ENCODE measurements at places on chromosomes 2 and 18.

DNA sequence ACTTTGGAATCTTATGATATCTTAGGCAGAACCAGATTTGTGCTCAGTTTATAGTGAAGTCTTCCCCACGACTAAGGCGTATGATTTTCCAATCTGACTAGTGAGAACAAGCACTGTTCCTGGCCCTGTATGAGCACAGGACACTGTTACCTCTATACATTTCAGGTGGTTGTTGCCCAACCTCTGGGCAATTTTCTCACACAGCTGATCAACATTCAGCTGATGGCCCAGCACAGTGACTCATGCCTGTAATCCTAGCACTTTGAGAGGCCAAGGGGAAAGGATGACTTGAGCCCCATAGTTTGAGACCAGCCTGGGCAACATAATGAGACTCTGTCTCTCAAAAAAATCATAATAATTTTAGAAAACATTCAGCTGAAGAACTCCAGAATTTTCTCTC, 119.5 kb downstream of the ASXL3 start:
- DNase-seq: no peak

DNA sequence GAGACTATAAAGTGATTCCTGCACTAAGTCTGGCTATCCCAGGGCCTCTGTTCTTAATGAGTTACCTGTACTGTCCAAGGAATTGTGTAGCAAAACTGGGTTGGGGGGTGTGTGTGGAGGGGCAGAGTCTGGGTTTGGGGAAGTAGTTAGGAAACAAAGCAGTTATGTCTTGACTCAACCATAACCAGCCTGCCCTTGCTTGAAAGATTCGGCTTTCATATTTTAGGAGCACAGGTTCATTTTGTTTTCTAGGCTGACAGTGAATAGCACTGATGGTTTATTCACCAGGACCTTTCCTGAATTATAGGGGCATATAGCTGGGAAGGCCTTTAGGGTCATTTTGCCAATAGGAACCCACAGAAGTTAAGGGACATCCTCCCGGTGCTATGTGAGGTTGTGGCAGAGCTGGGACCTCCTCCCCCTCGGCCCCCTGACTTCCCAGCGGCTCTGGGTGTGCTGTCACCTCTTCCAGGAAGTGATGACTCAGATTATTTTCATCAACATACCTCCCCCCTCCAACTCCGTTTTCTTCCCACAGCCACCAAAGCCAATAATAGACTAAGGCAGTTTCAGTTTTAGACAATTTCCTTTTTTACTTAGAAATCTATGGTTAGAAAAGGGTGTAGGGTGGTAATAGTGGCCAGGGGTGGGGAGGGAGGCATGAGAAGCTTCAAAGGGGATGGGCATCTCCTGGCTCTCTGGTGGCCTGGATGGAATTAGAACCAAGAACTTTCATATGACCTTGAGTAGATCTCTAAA, 44.8 kb downstream of the SETBP1 start:
- DNase-seq: no peak

GRCh38 chr2:176138526-176138922, 9.0 kb downstream of the HOXD8 start:
- DNase-seq: no peak

DNA sequence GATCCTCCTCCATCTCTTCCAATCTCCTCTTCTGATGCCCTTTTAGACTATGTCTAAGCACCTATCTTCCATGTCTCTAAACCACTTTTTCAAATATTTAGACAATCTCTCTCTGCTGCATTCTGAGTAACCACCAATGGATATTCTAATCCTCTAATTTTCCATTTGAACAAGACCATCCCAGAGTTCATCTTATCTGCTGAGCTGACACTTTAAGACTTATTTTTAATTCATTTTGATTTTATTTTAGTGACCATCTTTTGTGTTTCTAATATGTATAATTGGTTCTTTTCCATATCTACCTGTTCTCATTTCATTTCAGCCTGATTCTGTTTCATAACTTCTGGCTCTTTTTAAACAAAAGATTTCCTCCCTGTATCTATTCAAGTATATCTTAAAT, 369.9 kb downstream of the CLIP4 start:
- no peak for DNase-seq

DNA sequence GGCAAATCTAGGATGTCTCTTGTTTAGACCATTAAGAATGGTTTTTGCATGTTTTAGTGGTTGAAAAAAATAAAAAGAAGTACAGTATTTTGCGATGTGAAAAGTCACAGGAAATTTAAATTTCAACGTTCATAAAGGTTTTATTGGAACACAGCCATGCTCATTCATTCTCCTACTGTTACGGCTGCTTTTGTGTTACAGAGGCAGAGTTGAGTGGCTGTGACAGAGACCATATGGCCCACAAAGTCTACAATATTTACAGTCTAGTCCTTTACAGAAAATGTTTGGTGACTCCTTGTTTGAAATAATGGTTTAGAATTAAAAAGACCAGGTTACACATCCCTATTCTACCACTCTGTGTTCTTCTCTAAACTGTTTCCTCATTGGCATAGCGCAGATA, 48.1 kb downstream of the MYOM1 start:
- no peak for DNase-seq

- peak; percentile 19 for DNase-seq
These were observed 76.4 kb upstream of the ZEB2 start for GRCh38 chr2:144596073-144596871.

DNA sequence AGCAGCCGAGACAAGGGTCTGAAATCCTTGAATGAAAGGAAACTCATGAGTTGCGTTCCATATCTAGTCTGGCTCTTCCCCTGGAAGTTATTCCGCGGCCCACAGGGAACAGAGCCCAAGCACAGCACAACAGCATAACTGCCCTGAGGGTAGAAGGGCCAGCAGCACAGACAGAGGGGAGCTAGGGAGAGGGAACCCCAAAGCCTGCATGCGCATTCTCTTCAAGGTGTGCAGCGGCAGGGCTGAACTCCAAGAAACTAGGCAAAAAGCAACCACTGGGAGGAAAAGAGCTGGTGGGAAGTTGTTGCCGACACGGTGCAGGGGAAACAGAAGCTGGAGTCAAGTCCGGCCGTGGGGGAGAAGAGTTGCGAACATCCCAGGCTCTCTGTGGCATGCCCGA, 11.8 kb downstream of the GPR148 start:
- no peak for DNase-seq

GRCh38 chr2:37283207-37283606, 41.4 kb downstream of the PRKD3 start:
- no peak for DNase-seq

GRCh38 chr2:106960683-106961161, 74.8 kb upstream of the ST6GAL2 start:
- no peak for DNase-seq

DNA sequence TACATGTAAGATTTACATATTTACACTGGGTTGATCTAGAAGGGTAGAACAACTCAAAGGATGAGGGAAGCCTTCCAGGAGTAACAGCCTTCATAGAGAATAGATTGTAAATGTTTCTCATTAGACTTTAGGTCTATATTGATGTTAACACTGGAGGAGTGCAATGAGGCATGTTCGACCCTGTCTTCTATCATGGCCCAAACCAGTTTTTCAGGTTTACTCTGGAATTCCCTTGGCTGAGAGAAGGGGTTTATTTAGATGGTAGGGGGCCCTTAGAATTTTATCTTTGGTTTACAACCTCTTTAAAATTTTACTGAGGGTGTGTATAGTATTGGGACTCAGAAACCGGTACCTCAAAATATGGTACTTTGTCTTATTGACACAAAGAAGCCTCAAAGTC, 634.9 kb upstream of the PIK3C3 start:
- no peak for DNase-seq

GRCh38 chr2:68766376-68766845, 31.8 kb downstream of the ARHGAP25 start:
- no peak for DNase-seq

- DNase-seq: no peak
These were observed 34.5 kb downstream of the INSIG2 start for GRCh38 chr2:118122594-118123281.

GRCh38 chr2:64704996-64705395, 51.3 kb upstream of the SERTAD2 start:
- DNase-seq: no peak

DNA sequence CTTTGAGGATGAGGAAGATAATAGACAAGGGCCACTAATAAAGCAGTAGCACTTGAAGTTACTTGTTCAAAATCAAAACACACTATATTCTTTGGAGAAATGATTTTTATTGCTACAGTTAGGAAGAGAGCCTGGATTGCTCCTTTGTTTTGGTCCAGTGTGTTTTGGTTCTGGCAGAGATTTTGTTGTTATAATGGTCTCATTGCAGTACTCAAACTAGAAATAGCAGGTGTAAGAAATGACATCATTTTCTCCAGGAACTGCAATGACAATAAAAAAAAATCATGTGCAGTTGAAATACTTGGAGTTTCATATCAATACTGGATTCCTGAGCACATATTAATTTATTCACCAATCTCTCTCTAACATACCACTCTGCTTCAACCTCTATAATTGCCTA, 490.3 kb downstream of the CCDC85A start:
- no peak for DNase-seq

GRCh38 chr2:11177871-11178690, 22.8 kb downstream of the SLC66A3 start:
- no peak for DNase-seq

GRCh38 chr2:8658064-8658862, 23.6 kb upstream of the ID2 start:
- DNase-seq: no peak

- DNase-seq: no peak
These were observed 102.6 kb downstream of the POLR1A start for GRCh38 chr2:86003104-86003503.

- DNase-seq: peak; percentile 7
These were observed at the start of gene LRP1B for GRCh38 chr2:142131010-142131669. Gene LRP1B (minus strand): TSS chr2:142131016. CDS start chr2:142130729, 287 bp downstream.

DNA sequence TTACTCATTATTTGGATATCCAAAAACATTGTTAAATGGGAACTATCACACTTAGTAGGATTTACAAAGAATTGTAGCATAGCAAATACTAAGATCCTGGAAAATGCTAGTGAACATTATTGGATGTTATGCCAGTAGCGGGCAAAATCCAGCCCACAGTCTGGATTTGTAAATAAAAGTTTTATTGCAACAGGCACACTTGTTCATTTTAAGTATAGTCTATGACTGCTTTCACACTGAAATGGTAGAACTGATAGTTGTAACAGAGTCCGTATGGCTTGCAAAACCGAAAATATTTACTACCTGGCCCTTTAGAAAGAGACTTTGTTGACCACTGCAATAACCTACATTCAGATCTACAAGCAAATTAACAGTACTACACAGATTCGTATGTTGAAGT, 53.6 kb downstream of the ACVR1 start:
- no peak for DNase-seq

DNA sequence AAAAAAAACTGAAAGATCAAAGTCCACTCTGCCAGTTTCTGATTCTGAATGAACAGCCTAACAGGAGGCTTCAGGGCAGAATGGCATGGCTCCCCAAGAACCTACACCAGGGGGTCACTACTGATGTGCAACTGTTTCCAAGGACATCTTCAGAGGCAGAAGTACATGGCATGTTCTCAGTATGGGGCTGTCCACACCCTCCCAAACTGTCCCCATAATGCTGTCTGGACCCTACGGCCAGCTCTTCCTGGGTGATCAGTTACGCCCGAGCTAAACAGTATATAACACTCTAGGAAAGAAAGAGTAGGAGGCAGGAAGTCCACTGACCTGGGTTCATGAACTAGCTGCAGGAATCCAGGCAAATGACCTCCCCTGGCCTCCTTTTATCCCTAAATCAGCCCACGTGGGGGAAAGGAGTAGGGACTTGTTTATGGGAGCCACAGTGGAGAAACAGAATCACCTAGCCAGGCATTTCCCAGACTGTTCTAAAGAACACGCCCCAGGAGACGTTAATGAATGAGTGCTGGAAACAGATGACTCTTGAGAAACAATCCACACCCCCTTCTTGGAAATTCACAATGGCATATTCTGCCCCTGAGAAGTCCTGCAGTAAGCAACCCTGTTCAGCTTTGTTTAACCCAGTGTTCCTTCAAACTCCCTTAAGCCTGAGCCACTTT, 2.5 kb downstream of the TMBIM1 start:
- no peak for DNase-seq

DNA sequence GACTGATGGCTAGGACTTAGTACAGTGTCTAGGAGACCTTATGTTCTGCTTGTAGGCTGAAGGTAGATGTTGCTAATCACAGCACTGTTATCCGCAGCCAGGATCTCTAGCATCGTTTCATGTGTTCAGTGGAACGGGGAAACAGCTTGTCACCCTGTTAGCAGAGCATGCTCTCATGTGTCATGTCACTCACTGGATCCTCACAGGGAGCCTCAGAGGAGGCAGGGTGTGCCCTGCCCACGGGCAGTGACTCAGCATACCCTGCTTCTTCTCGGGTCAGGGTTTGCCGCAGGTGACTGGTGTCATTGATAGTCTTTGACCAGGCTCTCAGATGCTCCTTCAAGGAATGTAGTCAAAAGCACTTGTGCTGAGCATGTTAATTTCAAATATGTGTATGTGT, 44.4 kb downstream of the RPIA start:
- DNase-seq: no peak

DNA sequence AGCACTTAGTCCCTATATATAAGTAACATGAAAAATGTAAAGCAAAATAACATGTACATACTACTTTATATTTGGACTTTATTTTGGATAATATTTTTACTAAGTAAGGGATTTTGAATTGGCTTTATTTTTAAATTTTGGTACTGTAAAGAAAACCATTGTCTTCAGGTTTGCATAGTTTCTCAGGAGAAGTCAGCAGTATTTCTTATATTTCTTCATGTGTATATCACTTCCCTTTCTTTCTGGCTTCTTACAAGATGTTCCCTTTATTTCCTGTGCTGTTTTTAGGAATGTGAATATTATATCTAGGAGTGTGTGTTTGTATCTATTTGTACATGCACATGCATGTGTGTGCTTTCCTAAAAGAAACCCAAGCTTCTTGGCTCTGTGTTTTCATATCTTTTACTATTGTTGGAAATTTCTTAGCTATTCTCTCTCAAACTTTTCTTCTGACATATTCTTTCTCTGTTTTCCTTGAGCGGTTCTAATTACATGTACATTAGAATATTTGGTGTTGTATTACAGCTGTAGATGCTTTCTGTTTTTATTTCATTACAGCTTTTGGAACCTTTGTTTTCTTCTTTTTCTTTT, 1549.7 kb upstream of the ACVR2A start:
- no peak for DNase-seq

DNA sequence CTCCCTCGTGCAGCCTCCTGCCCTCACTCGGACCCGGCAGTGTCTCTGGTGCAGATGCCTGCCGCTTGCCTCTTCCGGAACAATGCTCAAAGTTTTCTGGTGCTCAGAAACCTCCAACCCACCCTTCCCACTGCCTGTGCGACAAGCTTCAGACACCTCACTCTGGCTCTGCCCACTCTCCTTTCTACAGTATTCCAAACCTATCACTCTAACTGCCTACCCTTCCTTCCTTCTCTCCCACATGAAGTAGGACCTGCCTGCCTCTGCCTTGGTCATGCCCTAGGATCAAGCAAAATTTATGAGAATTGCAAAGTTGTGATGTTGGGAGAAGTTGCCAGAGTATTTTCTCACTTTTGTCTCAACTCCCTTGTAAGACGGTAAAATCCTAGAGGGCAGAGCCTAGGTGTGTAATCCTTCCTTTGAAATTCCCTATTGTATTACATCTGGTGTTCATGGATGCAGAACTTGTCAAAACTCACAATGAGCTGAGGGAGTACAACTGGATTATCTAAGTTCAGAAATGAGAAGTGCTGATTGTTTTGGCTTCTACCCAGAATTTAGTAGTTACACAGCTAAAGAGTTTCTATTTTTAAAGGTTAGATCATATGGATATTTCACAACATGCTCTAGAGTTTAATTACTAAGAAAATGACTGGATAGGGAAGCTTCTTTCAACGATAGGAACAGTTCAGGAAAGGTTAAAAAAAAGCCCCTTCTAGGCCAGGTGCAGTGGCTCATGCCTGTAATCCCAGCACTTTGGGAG, 7.2 kb downstream of the NPC1 start:
- DNase-seq: no peak
